Hematopoietic multipotent progenitor cell treated with erythropoietin and hydrocortisone succinate and interleukin-3 and kit ligand, for 17 days (in vitro differentiated cells): ENCODE measurements at places on chromosomes 1 and 21.

GRCh38 chr1:164263540-164263939 is 295.4 kb upstream of the PBX1 start:
- DNase-seq, result no peak

DNA sequence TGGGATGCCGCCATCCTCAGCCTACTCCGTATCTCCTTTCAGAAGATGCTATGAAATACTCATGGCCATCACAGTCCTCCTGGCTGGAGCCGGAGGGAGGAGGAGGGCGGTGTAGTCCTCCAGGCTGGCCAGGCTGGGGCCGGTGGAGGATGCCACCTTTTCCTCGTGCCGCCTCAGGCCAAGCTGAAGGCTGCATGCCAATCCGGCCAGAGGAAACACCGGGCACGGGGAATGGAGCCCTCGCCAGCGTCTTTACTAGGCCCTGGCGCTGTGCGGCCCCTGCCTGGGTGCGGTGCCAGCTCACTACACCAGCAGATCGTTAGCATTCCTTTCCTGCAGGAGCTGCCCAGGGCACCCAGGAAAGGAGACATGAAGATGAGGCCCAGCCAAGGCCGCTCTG is 70.1 kb downstream of the CASZ1 start:
- DNase-seq, result no peak

DNA sequence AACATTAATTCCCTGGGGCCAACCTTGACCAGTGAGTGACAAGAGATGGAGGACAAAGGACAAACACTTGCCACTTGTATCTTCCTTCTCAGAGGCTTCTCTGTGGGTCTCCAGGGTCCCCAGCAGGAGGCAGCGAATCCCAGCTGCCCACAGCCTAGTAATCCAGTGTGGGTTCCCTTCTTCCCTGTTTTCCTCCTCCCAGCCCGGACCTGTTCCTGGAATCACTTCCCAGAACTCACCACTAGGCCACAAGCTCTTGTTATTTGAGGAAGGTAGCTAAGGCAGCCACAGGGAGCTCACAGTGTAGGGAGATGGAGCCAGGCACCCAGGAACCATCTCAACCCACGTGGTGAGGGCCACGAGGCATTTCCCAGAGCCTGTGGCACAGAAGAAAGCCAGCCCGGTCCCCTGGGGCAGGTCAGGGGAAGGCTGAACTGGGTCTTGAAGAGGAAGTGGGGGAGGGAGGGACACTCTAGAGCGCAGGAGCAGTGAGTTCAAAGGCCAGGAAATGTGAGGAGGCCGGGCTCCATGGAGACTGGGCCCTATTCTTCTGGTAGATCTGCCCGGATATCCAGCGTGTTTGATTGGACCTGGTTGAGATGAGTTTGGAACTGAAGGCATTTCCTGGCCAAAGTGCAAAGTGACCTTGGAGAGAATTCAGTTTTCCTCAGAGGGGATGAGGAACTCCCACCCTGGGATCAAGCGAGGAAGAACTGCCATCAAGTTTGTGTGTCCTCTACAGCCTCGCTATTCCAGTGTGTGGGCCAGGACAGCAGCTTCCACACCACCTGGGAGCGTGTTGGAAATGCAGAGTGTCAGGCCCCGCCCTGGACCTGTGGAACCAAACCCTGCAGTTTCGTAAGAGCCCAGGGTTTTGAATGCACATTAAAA is 20.3 kb upstream of the C2CD2 start:
- no peak for DNase-seq

- DNase-seq, result no peak
These were observed 104.1 kb downstream of the CSMD2 start for GRCh38 chr1:34060901-34061415.

DNA sequence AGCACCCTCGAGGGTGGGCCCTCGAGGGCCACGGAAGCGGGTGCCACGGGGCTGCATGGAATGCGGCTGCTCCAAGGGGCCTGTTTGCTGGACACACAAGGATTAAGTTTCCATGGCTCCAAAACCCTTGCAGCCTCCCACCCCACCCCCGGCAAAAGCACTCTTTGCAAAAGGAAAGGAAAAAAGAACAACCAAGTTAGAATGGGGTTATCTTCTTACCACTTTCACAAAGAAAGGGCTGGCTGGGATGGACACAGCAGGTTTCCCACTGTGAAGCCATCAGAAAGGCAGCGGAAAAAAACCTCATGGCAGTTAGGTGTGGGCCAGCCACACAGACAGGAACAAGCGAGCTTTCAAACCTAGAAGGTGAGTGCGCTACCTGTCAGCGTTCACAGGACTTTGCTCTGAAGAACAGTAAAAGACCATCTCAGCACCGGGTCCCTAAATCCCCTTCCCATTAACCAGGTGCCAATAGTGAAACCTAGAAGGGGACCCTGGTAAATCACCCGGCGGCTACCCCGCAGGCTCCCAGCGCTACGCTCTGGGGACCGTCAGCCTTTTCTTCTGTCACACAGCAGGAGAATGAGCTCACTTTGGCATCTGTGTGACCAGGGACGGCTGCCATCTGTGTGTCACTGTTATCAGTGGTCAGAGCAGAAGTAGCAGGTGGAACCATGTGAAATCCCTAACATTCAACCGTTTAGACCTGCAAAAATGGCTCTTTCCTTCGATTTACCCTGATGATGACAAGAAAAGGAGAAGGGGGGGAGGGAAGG is 93.0 kb downstream of the SIM2 start:
- DNase-seq, result no peak

- peak; percentile 51 for DNase-seq
These were observed 32.9 kb upstream of the ATP2B4 start for GRCh38 chr1:203593723-203594122.

- DNase-seq, result no peak
These were observed 19.6 kb downstream of the HSF2BP start for GRCh38 chr21:43639470-43640353.

GRCh38 chr1:1111516-1112236 is 4.2 kb downstream of the C1orf159 start:
- DNase-seq, result no peak

DNA sequence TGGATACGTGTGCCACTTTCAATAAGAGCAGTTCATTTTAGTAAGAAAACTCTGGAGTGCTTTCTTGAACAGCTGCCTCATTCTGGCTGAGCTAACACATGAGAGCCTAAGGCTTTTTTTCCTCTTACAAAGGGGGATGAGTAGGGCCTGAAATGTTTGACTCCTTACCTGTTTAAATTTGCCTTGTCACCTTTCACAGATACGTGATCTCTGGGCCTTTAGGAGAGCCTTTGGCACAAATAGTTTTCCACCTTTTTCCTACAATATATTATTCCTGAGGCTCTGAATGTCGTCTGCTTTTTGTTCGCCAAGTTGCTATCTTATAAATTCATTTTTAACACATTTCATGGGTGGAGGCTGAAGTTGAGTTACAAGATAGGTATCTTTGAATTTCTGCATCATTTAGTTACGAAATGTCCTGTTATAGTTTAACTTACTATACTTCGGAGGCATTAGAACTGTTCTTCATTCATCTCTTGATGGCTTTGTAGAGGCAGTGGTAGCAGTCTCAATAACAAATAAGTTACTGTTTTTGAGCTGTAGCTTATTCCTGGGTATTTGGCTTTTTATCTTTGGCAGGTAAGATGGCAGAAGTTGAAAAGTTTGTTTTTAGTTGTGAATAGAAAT is 17.2 kb downstream of the UBAP2L start:
- no peak for DNase-seq
